Osteocyte (in vitro differentiated cells): ENCODE measurements at places on chromosomes 16 and 17. TPM values are rescaled to one million over a fixed set of nuclear protein-coding genes. Genes with fewer than 3 reads are reported as not detected.

DNA sequence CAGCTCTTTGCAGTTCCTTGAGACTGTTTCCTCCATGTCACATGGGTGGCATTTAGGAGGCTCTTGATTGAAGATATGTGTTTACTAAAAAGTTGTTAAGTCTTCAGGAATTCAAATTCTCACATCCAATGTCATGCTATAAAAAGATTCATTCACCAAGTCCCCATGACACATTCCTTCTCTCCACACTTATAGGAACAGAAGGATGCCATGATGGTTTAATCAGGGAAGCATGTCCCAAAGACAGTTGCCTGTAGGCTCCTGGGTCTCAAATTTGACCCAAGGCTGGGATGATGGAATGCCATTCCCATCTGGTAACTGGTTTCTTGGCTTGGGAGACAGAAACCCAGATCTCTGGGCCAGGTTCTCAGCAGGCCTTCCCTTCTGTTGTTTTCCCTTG lies 140.6 kb upstream of the SOX9 start:
- H3K4me1 ChIP-seq: peaks cover 13% of the 10 kb centered on the region
- no peak for DNase-seq
- no peak overlapping the region for H3K4me3 ChIP-seq
- no peak overlapping the region for H3K27ac ChIP-seq
- H3K36me3 ChIP-seq: no peaks in the 10 kb centered on the region

DNA sequence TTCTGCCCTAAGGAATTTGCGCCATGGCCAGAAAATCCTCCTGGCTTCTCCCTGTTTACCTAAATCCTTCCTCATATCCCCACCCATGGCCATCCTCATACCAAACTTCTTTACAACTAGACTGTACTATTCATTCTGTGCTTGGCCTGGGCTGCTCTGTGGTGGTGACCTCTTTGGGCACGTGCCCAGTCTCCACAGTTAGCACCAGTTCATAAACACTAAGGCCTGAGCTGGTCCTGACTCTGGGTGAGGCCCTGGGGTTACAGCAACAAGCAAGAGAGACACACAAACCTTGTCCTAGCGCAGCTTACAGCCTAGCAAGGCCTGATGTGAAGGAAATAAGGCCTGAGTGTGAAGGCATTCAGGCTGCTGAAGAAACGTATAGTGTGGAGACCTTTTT lies 3.1 kb upstream of the ATXN7L3 start:
- H3K4me3 ChIP-seq: no peak overlapping the region
- peaks cover 3% of the 10 kb centered on the region for H3K36me3 ChIP-seq
- no peak for DNase-seq
- H3K27me3 ChIP-seq: no peaks in the 10 kb centered on the region
- H3K4me1 ChIP-seq: peaks cover 23% of the 10 kb centered on the region

DNA sequence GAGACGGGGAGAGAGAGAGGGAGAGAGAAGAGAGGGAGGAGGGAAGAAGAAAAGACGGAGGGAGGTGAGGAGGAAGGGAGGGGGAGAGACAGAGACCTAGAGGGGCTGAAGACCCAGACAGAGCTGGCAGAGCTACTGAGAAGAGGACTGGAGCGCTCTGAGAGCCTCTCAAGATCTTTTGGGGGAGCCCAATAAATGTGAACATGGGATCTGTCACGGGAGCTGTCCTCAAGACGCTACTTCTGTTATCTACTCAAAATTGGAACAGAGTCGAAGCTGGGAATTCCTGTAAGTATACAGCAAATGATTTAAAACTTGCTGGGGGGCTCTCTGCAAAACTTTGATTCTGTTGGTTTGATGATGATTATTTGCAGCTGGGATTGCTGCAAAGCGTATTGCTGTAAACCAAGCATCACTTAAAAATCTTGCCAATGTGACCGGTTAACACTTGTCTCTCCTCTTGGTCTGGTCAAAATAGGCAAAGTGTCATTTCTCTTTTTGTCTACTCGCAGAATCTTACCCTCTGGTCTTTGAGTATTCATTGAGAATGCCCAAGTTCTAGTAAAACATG lies 344 bp downstream of the CNTNAP4 start:
- no peak for DNase-seq
- H3K27me3 ChIP-seq: peaks cover 4% of the 10 kb centered on the region
- no peaks in the 10 kb centered on the region for H3K36me3 ChIP-seq
- H3K27ac ChIP-seq: no peak overlapping the region

GRCh38 chr17:7249214-7249613 lies 2.3 kb downstream of the CTDNEP1 start:
- no peaks in the 10 kb centered on the region for H3K27me3 ChIP-seq
- H3K36me3 ChIP-seq: peaks cover 21% of the 10 kb centered on the region
- peaks cover 32% of the 10 kb centered on the region for H3K4me1 ChIP-seq

GRCh38 chr17:82881900-82882714 lies 42.3 kb upstream of the ZNF750 start:
- no peak for DNase-seq
- H3K4me3 ChIP-seq: no peak overlapping the region
- peaks cover 37% of the 10 kb centered on the region for H3K4me1 ChIP-seq
- no peaks in the 10 kb centered on the region for H3K27me3 ChIP-seq
- H3K27ac ChIP-seq: peak overlapping the region; percentile 60

The SCNN1B gene
- not detected in 2 replicates for total RNA-seq

DNA sequence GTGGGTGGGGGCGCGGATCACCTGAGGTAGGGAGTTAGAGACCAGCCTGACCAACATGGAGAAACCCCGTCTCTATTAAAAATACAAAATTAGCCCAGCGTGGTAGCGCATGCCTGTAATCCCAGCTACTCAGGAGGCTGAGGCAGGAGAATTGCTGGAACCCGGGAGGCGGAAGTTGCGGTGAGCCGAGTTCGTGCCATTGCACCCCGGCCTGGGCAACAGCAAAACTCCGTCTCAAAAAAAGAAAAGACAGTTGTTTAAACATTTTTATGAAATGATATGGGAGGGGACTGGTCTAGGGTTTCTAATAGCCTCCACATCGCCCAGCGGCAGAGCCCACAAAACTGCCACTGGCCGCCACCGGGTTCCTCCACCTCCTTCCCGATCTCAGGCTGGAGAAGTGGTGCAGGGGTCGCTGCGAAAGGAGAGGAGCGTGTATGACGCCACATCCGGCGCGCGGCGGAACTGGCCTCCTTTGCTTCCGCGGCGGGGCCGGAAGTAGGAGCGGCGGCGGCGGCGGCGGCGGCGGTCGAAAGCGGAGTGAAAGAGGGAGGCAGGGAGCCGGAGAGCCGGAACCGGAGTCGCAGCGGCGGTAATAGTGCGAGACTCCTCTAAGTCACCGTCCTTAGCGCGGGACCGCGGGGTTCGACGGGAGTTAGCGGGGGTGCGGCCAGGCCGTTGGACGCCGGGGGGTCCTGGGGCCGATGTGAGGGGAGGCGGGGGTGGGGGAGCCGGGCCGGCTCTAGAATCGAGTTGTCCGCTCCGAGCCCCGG lies at the start of gene PPP4C:
TSS of gene PPP4C (plus strand) at position 492 of the 773 bp plus-strand sequence. CDS start 384 bp downstream, outside the sequence.
- H3K4me1 ChIP-seq: peaks cover 30% of the 10 kb centered on the region
- peak within 1 kb of the TSS; percentile 96 for H3K27ac ChIP-seq
- peak; percentile 96 for DNase-seq
- H3K36me3 ChIP-seq: peaks cover 21% of the 10 kb centered on the region
- peak within 1 kb of the TSS; percentile 93 for H3K4me3 ChIP-seq

- H3K27me3 ChIP-seq: no peaks in the 10 kb centered on the region
- no peak overlapping the region for H3K27ac ChIP-seq
- no peak for DNase-seq
Measured at GRCh38 chr16:3513892-3514583, 13.2 kb downstream of the CLUAP1 start.

DNA sequence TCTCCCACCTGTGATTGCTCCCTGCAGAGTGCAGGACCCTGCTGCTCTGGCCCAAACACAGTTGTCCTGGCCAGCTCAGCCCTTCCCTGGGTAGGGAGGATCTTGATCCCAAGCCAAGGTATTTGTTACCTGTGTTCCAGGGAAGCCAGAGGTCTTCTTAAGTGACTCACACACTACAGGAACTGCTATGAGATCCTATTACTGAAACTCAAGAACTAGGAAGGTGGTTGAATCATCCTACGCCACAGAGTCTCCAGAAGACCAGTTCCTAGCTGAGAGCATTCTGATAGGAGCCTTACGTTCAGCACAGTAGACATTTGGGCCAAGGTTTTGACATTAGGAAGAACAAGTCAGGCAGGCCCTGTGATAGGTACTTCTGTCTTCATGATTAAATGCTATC lies 12.0 kb downstream of the CHST6 start:
- DNase-seq: no peak
- H3K27me3 ChIP-seq: peaks cover 7% of the 10 kb centered on the region
- H3K4me1 ChIP-seq: no peaks in the 10 kb centered on the region
- H3K36me3 ChIP-seq: no peaks in the 10 kb centered on the region
- H3K27ac ChIP-seq: no peak overlapping the region

The CA4 gene
- total RNA-seq: not detected in 2 replicates

DNA sequence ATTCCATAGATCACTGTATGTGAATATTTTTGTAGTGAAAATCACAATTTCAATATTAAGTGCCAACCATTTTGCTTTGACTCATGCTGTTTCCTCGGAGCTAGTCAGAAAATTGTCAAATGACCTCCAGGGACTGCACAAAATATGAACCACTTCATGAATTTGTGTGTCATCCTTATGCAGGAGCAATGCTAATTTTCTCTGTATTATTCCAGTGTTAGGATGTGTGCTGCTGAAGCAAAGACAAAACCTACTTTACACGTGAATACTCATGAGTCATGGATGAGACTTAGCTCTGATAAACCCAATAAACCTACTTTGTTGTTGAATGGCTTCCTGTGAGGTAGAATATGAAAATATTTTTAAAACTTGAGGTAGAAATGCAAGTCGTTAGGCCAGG lies 65.2 kb downstream of the SHCBP1 start:
- no peak overlapping the region for H3K27ac ChIP-seq
- H3K4me1 ChIP-seq: peaks cover 5% of the 10 kb centered on the region
- no peaks in the 10 kb centered on the region for H3K27me3 ChIP-seq
- H3K36me3 ChIP-seq: no peaks in the 10 kb centered on the region

The ODAD4 gene
- 1.9 and 2.5 TPM in 2 replicates for total RNA-seq

DNA sequence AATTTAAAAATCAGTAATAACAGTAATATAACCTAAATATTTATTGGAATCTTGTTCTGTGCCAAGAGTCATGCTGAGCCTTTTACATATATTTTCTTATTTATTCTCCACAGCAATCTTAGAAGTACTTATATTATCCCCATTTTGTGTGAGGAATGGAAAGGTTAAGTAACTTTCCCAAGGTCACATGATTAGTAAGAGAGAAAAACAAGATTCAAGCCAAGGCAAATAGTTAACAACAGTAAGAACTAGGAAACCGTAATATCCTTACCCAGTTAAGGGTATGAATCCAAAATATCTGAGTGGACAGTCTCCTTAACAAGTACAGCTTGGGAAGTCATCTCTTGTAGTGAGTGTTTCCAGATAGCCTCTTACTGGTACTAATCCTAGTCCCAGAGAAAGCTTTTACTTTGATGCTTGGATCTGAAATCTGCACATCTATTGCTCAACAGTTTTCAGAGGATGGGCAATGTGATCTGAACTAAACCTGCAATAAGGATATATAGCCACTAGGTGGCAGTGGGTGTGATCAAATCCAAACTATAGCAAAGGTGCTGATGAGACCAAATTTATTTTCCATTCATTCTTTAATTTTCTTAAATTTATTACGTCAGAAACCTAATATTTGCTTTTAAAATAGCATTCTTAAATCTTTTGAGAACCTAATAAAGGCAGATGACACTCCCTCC lies 23.3 kb downstream of the SHISA6 start:
- no peak for DNase-seq
- H3K27me3 ChIP-seq: no peaks in the 10 kb centered on the region
- no peak overlapping the region for H3K4me3 ChIP-seq
- H3K36me3 ChIP-seq: no peaks in the 10 kb centered on the region

DNA sequence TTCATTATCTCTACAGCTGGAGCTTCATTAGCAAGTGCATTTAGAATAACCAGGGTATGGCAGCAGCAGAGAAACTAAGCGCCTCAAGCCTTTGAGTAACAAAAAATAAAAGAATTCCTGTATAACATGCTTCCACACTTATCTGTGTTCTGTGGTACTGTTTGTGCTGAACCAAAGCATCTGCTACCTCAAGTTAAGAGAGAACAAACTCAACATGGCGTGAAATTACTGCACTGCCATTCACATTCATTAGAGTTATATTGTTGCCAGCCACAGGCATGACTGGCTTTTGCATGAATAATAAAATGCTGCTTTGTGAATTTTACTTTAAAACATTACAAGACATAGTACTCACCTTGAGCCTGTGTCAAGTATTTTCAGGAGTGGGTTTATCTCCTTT lies 76.6 kb downstream of the NLK start:
- H3K36me3 ChIP-seq: peaks cover 11% of the 10 kb centered on the region
- DNase-seq: no peak
- peaks cover 25% of the 10 kb centered on the region for H3K4me1 ChIP-seq
- H3K27me3 ChIP-seq: no peaks in the 10 kb centered on the region

- no peak for DNase-seq
- H3K27ac ChIP-seq: no peak overlapping the region
- no peaks in the 10 kb centered on the region for H3K4me1 ChIP-seq
- H3K4me3 ChIP-seq: no peak overlapping the region
Measured at GRCh38 chr17:34562387-34562786, 17.0 kb upstream of the TMEM132E start.

The KRTAP3-2 gene
- not detected in 2 replicates for total RNA-seq

DNA sequence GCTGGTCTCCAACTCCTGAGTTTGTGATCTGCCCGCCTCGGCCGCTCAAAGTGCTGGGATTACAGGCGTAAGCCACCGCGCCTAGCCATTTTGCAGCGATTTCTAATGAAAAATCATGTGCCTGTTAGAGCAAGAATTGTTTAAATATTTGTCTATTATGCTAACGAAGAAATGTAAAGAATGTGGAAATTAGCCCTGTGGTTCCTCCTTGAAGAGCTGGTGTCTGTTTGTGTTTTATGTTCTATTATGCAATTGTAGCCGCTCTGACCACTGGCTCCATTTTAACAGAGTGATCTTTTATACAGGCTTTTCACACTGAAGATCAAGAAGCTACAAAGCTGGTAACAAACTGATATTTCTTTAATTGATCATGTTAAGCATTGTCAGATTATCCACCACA lies 217.3 kb downstream of the USP22 start:
- peaks cover 22% of the 10 kb centered on the region for H3K27me3 ChIP-seq
- no peaks in the 10 kb centered on the region for H3K36me3 ChIP-seq
- no peak for DNase-seq
- no peak overlapping the region for H3K4me3 ChIP-seq

The BRIP1 gene
- 4.6 and 6.0 TPM in 2 replicates for total RNA-seq

DNA sequence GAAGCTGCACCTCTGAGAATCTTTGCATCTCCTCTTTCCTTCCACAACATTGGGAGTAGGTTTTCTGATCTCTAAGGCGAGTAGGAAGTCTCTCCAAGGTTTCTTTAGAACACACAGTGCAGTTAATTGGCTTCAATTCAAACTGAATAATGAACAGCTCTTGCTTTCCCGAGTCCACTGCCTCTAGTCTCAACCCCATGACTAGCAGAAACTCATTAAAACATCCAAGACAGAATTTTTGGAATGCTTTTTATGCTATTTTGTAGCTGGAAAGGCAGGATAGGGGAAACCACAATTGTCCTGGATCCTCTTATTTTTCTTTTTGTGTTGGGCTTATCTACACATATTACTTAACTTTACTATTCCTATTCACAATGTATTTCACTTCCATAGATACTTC lies 206.6 kb downstream of the CDH8 start:
- H3K27me3 ChIP-seq: no peaks in the 10 kb centered on the region
- DNase-seq: no peak
- H3K36me3 ChIP-seq: no peaks in the 10 kb centered on the region
- H3K4me3 ChIP-seq: no peak overlapping the region
- peaks cover 3% of the 10 kb centered on the region for H3K4me1 ChIP-seq
- no peak overlapping the region for H3K27ac ChIP-seq

- H3K36me3 ChIP-seq: peaks cover 3% of the 10 kb centered on the region
- H3K4me1 ChIP-seq: peaks cover 37% of the 10 kb centered on the region
- no peak overlapping the region for H3K4me3 ChIP-seq
- H3K27ac ChIP-seq: no peak overlapping the region
- no peaks in the 10 kb centered on the region for H3K27me3 ChIP-seq
Measured at GRCh38 chr17:41962768-41963434, 3.7 kb upstream of the CNP start.

The CMIP gene
- total RNA-seq: 29.8 and 38.0 TPM in 2 replicates
